ENCODE measurements at places on chromosomes 2 and 18.
A peak's percentile ranks its signal among the peaks of the same experiment; 100 is the strongest.

DNA sequence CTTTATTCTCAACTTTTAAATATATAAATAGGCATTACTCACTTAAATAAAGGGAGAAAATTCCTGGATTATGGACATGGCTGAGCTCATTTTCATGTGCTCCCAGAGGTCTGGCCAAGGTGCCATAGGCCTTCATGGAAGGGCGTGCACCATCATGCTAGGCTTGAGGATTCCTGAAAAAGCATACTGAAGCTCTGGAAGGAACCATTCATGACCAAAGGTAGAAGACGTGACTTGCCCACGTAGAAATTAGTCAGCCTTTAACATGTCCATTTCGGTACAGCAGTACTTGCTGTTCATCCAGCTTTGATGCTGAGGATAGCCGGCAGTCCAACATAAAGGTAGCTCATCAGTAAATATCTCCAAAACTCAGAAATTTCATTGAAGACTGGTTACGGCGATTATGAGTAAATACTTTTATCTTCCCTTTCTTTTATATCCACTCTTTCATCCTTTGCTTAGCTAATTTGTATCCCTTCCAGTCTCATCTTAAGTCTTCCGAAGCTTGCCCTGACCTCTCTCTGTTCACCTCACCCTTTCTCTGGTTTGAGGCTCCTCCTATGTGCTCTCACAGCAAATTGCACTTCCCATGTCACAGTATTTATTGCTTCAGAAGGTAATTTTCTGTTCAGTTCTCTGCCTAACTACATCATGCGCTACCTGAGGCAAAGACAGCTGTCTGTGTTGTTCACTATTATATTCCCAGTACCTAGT is 32.3 kb upstream of the ASNSD1 start:
- DNase-seq: no peak

DNA sequence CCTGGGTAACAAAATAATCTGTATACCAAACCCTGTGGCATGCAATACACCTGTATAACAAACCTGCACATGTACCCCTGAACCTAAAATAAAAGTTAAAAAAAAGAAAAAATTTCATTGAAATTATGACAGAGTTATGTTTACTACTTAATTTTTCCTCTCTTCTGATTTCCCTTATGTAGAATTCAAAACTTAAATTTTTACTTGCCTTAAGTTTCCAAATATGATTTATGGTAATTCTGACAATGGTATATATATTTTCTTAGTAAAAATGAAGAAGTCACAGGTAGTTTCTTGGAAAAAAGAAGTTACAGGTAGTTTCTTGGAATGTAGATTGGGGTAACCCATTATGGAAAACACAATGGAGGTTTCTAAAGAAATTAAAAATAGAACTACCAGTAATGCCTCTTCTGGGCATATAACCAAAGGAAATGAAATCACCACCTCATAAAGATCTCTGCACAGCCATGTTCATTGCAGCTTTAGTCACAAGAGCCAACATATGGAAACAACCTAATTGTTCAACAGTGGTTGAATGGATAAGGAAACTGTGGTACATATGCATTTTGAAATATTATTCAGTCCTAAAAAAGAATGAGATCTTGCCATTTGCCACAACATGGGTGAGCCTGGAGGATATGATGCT is 164.9 kb downstream of the BABAM2 start:
- DNase-seq: no peak

DNA sequence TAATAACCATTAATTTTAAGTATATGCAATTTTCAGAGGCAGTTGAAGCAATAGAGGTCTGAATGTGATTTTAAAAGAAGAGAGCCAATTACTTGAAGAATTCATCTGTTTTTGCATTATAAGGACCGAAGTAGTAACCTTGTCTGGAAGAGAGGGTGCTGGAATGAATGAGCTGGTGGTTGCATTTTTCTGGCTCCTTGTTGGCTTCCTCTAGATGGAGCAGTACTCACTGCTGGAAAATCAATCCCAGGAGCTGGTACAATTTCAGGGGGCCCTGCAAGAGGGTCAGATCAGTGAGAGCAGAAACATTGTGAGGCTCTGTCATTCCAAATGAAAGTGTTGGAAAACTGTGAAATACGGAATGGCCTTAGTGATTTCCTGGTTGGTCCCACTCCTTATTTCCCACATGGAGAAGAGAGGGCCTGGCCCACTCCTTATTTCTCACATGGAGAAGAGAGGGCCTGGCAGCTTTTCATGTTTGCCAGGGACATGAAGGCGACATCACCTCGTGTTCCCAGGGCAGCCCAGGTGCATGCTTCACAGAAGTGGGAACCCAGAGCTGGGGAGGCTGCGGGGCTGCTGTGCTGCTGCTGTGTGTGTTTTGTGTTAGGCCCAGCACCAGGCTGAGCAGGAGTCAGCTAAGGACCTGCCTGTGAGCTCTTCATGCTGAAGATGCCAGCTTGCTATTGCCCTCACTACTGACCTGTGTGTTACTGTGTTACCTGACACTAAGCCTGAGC is 197.4 kb downstream of the SNTG2 start:
- no peak for DNase-seq

DNA sequence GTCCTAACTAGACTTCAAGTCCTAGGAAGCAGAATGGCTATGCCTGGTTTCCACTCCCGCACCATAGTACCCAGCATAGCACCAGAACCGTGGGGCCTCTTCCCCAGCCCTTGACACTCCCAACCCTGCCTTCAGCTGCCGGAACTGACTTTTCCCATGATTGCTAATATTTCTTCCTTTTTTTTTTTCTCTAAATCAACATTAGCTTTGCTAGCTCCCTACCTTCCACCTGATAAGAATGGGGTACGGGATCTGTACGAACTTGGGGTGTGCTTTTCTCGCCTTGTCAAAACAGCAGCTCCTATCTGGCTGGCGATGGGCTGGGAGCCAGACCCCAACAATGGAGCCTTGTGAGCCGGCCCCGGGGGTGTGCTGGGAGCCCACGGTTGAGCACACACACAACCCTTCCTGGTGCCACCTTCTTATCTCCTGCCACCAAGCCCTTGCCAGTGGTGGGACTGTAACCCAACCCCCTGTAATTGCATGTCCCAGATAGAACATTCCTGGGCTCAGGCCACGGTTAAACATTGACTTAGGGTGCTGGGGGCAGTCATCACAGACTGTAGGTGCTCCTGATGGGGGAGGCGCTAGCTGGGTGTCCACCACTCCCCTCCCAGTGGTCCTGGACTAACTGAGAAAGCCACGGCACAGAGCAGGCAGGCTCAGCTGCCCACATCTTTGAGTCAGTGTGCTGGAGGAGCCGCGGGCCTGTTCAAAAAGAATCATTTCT is 213.0 kb upstream of the HAAO start:
- no peak for DNase-seq

DNA sequence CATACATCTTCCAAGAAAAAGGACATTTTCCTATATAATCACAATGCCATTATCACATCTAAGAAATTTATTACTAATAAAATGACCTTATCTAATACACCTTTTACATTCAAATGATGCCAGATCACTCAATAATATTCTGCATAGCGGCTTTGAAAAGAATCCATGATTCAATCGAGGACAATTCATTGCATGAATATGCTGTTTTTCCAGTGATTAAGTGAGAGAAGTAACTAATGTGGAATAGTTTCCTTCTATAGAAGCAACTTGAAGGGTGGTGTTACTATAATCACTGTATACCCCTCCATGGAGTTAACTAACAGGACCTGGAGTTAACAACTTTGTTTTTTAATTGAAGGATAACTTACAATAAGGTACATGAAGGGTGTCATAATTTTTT is 9.1 kb downstream of the PLEK start:
- no peak for DNase-seq

DNA sequence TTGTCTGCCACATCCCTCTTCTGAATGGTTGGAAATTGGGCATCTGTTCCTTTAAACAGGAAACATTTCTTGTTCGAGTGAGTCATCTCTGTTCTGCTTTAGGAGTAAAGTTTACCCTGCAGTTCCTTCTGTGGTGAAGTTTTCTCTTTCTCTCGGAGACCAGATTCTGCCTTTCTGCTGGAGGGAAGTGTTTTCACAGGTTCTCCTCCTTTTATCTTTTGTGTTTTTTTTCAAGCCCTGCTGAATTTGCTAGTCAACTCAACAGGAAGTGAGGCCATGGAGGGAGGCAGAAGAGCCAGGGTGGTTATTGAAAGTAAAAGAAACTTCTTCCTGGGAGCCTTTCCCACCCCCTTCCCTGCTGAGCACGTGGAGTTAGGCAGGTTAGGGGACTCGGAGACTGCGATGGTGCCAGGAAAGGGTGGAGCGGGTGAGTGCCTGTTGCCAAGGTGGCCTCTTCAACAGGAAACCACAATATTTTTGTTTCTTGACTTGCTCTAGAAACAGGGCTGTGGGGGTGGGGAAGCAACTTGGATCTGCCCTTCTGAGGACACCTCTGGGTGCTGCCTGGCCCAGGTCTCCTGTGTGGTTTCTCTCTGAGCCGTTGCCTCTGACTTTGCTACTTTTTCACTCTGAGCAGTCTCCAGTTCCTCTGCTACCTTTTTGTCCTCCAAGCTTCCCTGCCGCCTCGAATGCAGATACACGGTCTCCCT is 2.2 kb upstream of the CASP8 start:
- DNase-seq: peak; percentile 73

- no peak for DNase-seq
These were observed 121.0 kb downstream of the KLHL29 start for GRCh38 chr2:23505984-23506380.

DNA sequence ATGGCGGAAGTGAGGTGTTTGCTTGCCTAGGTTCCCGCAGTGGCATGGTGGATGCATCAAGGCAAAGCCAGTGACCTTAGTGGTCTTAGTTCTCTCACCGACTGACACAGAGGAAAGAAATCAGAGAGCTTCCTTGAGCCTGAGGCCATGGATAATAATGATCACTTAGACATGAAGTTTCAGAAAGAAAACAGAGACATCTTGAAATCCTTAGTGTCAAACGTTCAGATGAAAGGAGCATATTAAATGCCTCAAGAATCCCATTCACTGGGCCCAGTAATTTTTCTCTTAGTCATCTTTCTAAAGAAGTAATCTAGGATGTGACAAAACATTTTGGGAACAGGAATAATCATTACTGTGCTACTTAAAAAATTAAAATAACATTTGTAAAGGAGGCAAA is 35.2 kb downstream of the COPS8 start:
- no peak for DNase-seq

Measured in muscle of arm (tissue), 14 donors.